ENCODE measurements at places on chromosomes 4 and X.

DNA sequence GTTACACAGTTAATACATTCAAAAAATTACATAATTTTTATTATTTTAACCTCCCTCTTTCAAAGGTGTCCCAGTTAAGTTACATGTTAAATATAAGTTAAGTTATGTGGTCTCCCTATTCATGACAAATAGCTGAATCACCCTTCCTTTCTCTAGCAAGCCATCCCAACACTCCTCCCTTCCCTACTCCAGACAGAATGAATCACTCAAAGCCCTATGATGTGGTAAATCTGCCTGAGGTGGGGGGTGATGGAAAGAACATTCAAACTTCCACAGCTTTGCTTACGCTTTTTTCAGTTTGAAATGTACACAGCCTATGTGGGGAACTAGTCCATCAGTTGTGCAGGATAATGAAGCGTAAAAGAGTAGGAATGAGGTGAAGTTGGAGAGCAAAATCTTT, 90.2 kb downstream of the CXCL13 start:
- DNase-seq = no peak

GRCh38 chrX:134202561-134202960, 34.4 kb upstream of the CCDC160 start:
- DNase-seq = no peak

- DNase-seq = no peak
Observed at GRCh38 chr4:22435652-22436051, 80.2 kb downstream of the ADGRA3 start.

- no peak for DNase-seq
Observed at GRCh38 chrX:30402366-30402765, 93.2 kb upstream of the NR0B1 start.

GRCh38 chrX:121639781-121640180, 592.4 kb downstream of the GLUD2 start:
- DNase-seq = no peak

GRCh38 chr4:117889978-117890377, 144.3 kb upstream of the NDST3 start:
- no peak for DNase-seq

GRCh38 chr4:143381189-143382118, 44.8 kb downstream of the GAB1 start:
- no peak for DNase-seq

DNA sequence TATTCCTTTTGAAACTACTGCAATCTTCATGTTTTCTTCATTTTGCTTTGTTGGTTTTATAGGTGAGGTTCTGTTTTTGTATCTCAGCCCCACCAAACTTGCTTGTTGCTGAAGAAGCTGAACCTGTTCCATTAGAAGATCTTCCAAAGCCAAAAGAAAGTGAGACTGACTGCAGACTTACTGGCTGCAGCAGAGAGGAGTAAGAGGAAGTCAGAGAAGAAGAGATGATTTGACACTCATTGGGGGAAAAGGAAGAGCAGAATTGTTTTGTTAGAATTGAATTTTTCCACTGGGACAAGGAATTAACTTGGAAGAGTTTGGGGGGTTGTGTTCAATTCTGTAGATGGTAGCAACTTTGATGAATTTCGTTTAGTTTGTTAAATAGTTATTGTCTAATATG, 3.1 kb downstream of the TEX13D start:
- DNase-seq = no peak

DNA sequence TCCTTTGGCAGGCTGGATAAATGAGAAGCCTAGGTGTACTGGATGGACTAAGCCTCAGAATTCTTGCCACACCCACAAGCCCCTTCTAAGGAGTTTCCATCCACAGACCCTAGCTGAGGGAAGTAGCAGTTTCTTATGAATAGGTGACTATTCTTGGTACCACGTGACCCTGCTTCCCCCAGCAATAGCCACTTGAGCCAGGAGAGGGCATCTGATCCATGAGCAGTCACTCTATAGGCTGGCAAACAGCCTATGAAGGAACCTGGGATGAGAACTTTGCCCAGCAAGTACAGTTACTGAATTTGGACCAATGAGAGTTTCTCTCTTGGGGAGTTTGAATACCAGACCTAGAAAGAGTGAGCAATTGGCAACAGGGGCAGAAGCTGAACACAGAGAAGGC, 84.0 kb downstream of the RTL9 start:
- DNase-seq = no peak

- no peak for DNase-seq
Observed at GRCh38 chr4:61938250-61938846, 738.2 kb downstream of the ADGRL3 start.

All from activated CD8-positive, alpha-beta memory T cell treated with anti-CD3 and anti-CD28 coated beads for 4 hours (primary cell).